Right cardiac atrium (tissue), 5 donors: ENCODE measurements at places on chromosomes 13 and 19. TPM values are rescaled to one million over a fixed set of nuclear protein-coding genes. Genes with fewer than 3 reads are reported as not detected.

Gene SH2D3A
- total RNA-seq: not detected

Gene SLITRK1
- total RNA-seq: not detected

Gene OR4F17
- not detected for total RNA-seq

Gene SPACA7
- not detected for total RNA-seq

Gene WASF3
- 13.9 TPM for total RNA-seq

Gene PIN1
- 87.8 TPM for total RNA-seq

Gene ZNF331
- 30.3 TPM for total RNA-seq

Gene ZNF582
- total RNA-seq: 5.8 TPM

Gene PRODH2
- not detected for total RNA-seq

Gene FCER2
- not detected for total RNA-seq

Gene FSD1
- total RNA-seq: not detected

Gene ZNF586
- total RNA-seq: 11.6 TPM

Gene LGALS4
- total RNA-seq: 0.56 TPM

Gene PLIN4
- 108 TPM for total RNA-seq

Gene PDX1
- not detected for total RNA-seq

Gene ELSPBP1
- total RNA-seq: not detected

Gene ZNF729
- not detected for total RNA-seq

Gene KL
- 1.3 TPM for total RNA-seq

Gene SLAIN1
- total RNA-seq: 10.6 TPM

Gene C13orf42
- total RNA-seq: not detected

Gene COX7A1
- 2,451 TPM for total RNA-seq

Gene PEX11G
- 2.5 TPM for total RNA-seq

Gene CFD
- total RNA-seq: 221 TPM

Gene FGF22
- 0.17 TPM for total RNA-seq

Gene LRRC8E
- total RNA-seq: 0.93 TPM

Gene ZNF728
- 4.2 TPM for total RNA-seq

Gene ZNF541
- total RNA-seq: not detected

Gene TMEM59L
- 5.9 TPM for total RNA-seq

Gene ZNF17
- total RNA-seq: 11.1 TPM

Gene PGLYRP1
- total RNA-seq: not detected

Gene ZNF66
- 2.1 TPM for total RNA-seq

Gene CLEC17A
- not detected for total RNA-seq

Gene SPRY2
- total RNA-seq: 36.1 TPM

Gene SPRED3
- total RNA-seq: 0.41 TPM

Gene SLC25A15
- 5.3 TPM for total RNA-seq

Gene ZNF583
- 8.6 TPM for total RNA-seq

Gene JUNB
- 29.9 TPM for total RNA-seq

Gene ZNF565
- total RNA-seq: 4.0 TPM

Gene KLHL26
- total RNA-seq: 9.6 TPM

Gene TPTE2
- total RNA-seq: not detected

Gene SIGLEC10
- 6.5 TPM for total RNA-seq

Gene PALM
- total RNA-seq: 41.5 TPM

Gene ZNF700
- 6.2 TPM for total RNA-seq

Gene ZNF90
- total RNA-seq: 2.5 TPM

Gene COG6
- 29.7 TPM for total RNA-seq

Gene ERICH4
- not detected for total RNA-seq

Gene LMTK3
- 3.1 TPM for total RNA-seq

Gene SHD
- total RNA-seq: 68.1 TPM

Gene GARRE1
- 22.0 TPM for total RNA-seq

Gene IGSF23
- not detected for total RNA-seq

Gene PBX4
- not detected for total RNA-seq

Gene ZNF536
- total RNA-seq: 5.9 TPM

Gene PNMA8B
- total RNA-seq: 2.1 TPM

Gene TRAPPC5
- 98.0 TPM for total RNA-seq

Gene VAV1
- 2.0 TPM for total RNA-seq

Gene NLRP7
- total RNA-seq: not detected

Gene LILRA6
- total RNA-seq: 3.9 TPM

Gene SERTM1
- not detected for total RNA-seq

Gene C19orf81
- total RNA-seq: not detected
